ENCODE measurements at places on chromosomes 5 and 9.

- DNase-seq: no peak
Measured at GRCh38 chr5:124328201-124328600, 418.2 kb downstream of the ZNF608 start.

DNA sequence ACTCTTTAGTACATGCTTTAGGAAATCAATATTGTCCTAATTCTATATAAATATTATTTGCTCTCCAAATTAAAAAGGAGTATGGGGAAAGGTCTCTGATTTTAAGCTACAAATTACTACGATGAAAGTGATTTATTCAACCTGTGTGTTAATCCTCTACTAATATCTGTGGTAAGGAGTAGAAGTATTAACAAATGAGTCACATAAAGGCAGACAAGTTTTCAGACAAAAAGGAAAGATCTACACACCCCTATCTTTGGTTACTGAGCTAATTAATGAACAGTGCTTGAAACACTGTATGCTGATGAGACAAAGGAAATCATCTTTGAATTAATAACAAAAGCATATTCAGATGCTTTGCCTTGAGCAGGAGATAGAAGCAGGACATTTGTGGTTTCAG, 15.9 kb downstream of the LOX start:
- DNase-seq: no peak

DNA sequence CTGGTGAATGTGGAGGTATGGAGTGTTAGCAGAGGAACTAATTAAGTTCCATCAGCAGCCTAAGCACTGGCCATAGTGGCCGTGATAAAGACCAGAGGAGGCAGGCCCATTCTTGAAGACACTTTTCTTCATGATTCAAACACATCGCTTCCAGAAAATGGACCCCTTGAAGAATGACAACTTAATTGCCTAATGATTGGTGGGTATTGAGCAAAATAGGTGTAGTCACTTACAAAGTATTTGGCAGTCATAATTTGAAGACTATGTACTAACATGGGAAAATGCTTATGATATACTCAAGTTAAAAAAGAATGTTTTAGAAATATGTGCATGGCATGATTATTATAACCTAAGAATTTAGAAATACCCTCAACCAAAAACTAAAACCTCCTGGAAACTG, 44.8 kb downstream of the MEGF10 start:
- DNase-seq: no peak

- DNase-seq: no peak
Measured at GRCh38 chr5:75558221-75558620, 46.5 kb downstream of the POLK start.

- DNase-seq: no peak
Measured at GRCh38 chr9:106286249-106286648, 576.7 kb upstream of the ZNF462 start.

GRCh38 chr5:180525399-180525798, 31.2 kb downstream of the CNOT6 start:
- no peak for DNase-seq

- peak; percentile 89 for DNase-seq
Measured at GRCh38 chr5:160369990-160370712, at the start of gene C1QTNF2. Gene C1QTNF2, minus strand, starts transcription at chr5:160370626. Its CDS starts 15,615 bp downstream, at chr5:160355011.

DNA sequence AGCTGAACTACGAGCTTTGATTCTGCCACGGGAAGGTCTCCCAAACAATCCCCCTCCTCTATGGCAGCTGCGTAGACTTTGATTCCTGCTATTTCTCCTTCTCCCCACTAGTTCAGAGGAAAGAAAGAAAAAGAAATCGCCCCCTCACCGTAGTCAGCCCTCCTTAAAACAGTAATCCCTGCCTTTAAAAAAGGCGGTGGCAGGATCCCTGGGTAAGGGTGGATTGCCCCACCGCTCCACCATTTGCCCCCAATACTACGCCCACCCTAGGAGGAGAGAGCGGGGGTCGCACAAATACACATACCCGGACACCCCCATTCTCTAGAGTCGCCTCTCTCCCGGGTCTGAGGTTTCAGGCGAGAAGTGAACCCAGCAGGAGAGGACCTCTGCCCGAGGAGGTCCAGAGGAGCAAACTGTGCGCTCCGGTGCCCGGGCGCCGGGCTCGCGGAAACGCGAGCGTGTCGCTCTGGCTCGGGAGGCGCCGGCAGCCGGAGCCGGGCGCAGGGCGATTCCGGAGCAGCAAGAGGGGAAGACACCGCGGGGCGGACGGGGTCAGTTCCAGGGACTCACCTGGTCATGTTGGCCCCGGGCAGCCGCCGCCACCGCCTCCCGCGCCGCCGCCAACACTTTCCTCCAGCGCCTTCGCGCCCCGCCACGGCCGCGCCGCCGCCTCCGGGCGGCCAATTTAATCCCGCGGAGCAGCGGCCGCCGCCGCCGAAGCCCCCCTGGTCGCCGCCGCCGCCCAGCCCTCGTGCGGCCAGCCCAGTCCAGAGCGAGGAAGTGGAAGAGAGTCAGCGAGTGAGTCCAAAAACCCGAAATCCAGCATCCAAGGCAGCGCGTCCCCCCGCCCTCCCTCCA, 1057.7 kb upstream of the DMAC1 start:
- peak; percentile 62 for DNase-seq

DNA sequence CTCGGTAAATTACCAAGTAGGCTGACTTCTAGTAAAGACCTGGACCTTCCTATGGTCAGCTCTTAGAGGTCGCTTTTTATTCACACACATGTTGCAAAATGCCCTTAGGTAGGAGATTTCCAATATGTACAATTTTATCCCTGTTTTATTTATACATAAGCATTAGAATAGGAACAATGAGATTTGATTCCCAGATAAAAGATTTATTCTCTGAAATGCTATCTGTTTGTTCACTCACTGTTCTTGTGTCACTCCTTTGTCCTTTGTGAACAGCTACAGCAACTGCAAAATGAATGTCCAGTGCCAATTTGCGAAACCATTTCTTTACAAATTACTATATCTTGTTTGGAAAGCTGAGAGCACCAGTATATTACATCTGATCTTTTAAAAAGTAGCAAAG, 991.5 kb upstream of the TYRP1 start:
- no peak for DNase-seq

- no peak for DNase-seq
Measured at GRCh38 chr9:136193127-136193890, 11.6 kb downstream of the LHX3 start.

GRCh38 chr9:88537761-88538091, 2.7 kb downstream of the NXNL2 start:
- peak; percentile 49 for DNase-seq

DNA sequence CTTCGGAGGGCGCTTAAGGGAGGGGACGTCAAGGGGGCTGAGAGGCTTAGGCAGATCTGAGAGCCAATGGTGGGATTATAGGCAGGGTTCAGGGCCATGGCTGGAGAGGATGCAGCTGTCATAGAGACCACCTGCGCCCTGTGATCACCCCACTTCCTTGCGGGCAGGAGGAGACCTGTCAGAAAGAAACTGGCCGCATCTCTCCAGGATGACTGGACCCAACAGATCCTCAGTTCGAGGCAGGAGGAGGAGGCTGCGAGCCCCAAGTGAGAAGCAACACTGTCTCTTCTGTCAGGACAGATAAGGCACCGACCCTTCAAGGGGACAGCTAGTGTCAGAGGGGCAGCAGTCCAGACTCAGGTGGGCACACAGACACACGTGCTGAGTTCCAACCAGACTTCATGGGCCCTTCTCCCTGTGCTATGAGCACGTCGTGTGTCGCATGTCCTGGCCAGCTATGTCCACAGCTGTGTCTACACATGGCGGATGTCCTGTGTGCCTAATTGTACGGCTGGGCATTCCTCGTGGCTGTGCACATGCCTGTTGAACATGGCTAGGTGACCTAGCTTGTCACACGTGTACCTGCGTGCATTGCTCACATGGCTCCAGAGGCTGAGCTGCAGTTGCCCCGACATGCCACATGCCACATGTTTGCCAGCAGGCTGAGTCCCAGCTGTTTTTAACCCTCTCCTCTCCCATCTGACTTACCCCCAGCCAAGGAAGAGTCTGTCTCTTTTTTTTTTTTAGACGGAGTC, 583 bp upstream of the AQP3 start:
- no peak for DNase-seq

DNA sequence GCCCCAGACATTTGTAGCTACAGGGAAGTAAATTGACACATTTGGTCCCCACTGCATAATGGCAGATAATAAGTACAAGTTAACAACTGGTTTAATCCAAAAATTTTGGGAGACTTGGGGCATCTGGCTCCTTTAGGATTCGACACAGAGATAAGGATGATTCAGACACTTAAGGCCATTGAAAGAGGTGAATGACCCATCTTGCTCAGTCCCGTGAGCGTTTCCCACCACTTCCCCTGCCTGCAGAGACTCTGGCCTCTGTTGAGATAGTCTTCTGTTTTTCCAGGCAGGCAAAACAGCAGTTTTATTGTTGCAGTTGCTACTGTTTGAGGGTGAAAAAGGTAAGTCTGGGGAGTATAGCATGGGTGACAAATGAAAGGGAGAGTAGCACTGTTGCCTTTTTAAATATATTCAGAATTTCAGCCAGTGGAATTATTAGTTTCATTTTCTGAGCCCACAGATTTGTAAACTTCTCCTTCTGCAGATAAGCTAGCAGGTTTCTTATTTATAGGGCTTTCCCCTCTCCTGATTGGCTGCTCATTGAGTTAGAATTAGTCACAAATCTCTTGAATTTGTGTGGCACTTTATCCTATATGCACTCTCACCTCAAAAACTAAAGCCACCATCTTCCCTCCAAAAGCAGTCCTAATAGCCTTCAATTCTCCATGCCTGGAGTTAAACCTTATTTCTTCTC, 19.3 kb downstream of the ACO1 start:
- no peak for DNase-seq

DNA sequence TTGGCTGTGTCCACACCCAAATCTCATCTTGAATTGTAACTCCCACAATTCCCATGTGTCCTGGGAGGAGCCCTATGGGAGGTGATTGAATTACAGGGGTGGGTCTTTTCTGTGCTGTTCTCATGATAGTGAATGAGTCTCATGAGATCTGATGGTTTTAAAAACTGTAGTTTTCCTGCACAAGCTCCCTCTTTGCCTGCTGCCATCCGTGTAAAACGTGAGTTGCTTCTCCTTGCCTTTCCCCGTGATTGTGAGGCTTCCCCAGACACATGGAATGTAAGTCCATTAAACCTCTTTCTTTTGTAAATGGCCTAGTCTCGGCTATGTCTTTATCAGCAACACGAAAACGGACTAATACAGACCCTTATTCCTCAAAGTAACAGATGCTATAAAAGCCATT, 94.1 kb downstream of the DOCK2 start:
- DNase-seq: no peak

- no peak for DNase-seq
Measured at GRCh38 chr5:111694133-111694532, 62.9 kb downstream of the NREP start.

DNA sequence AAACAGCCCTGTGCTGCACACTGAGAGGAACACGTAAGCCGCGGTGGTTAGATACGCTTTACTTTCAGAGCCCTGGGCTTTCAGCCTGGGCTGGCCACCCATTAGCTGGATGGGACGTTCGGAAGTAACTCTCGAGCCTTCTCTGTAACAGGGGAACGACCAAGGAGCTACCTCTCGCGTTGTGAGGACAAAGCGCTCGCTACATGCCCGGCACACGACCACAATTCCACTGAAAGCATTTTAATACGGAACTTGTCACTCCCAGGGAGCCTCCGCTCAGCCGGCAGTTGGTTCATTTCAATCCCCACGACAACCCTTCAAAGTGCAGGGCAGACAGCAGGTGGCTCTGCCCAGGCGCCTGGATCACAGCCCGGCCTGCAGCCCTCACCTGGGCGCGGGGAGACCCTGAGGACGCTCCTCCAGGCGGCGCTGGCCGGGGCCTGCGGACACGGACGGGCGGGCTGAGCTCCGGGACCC, 368 bp downstream of the SURF1 start:
- no peak for DNase-seq

DNA sequence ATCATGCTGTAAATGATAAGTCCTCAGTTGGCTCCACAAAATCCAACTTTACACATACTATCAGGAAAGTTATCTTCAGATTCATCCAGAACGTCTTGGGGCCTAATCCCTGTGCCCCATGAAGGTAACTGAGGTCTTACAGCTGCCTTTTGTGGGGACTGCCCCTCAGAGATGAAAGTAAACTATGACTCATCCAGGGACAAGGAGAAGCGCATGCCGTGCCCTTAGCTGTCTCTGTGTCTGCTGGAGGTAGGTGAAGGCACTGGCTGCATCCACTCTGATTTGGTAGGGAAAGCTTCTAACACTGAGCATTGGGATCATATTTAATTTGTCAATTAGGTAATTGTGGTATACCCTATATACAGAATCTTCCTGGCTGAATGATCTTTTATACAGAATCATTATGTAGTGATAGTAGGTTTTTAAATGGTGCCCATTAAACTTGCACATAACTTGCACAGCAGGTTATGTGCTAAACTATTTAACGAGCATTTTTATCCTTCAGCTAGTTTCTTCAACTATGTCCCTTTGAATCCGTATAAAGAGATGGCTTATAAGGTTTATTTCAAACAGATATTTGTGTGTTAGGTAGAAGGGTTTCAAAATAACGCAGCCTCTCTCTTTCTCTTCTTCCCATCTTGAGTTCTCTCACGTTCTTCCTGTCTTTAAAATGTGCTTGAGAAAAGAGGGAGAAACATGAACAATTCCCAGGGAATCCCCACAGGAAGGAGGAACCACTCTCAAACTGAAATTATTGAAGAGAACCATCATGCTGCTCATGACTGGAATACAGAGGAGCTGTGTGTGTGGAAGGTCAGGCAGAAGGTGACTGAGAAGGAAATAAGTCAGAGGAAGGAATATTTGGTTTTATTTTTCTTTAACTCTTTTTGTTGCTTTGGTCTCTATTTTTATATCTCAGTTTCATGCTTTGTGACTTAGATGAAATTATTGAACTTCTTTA, 250.9 kb downstream of the CD180 start:
- DNase-seq: no peak

DNA sequence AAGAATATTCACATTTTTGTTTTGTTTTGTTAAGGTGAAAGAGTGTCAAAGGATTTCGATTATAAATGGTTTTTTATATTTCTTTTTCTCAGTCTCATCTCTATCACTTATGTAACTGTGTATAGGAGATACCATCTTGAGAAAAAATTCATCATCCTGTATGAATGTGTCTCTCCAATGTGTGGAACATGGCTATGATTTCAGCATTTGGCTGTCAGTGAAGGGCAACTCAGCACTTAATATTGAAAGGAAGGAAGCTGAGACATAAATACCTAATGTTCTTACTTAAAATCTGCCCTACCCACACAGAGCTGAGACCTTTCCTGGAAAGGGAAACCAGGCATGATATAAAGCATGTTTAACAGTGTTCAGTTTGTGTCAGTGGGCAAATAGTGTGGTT, 474.2 kb upstream of the RIOK2 start:
- DNase-seq: no peak

- no peak for DNase-seq
Measured at GRCh38 chr9:133739408-133740280, 1.5 kb upstream of the SARDH start.

- no peak for DNase-seq
Measured at GRCh38 chr5:139668064-139668880, 20.1 kb downstream of the CXXC5 start.

All from hindlimb muscle (tissue), 1 donor.